NCI-H1048 (cell line): ENCODE measurements at places on chromosomes 11 and 22.
A peak's percentile ranks its signal among the peaks of the same experiment; 100 is the strongest.

- no peak for DNase-seq
Observed at GRCh38 chr11:118933486-118933885, 7.8 kb upstream of the BCL9L start.

- peak; percentile 9 for DNase-seq
Observed at GRCh38 chr11:75388386-75389275, 10.7 kb upstream of the RPS3 start.

- no peak for DNase-seq
Observed at GRCh38 chr11:98195300-98195699, 825.4 kb upstream of the CNTN5 start.

DNA sequence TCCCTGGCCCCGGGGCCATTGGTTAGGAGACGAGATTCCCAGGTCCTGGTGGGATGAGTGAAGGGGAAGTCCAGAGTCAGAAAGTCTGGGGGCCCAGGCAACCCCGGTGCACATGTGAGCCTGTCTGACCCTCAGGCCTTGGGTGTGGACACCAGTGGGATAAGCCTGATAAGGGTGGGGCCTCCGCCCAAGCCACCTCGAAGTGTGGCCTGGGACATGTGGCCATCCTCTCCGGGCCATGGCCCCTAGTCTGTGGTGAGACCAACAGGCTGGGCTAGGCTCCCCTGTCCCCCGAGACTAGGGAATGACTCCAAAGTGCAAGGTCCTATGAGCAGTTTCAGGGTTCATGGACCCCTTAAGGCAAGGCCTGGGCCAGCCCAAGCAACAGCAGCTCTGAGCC, 6.3 kb downstream of the CABP7 start:
- DNase-seq = no peak

GRCh38 chr11:11622772-11623171, 967 bp upstream of the GALNT18 start:
- no peak for DNase-seq

DNA sequence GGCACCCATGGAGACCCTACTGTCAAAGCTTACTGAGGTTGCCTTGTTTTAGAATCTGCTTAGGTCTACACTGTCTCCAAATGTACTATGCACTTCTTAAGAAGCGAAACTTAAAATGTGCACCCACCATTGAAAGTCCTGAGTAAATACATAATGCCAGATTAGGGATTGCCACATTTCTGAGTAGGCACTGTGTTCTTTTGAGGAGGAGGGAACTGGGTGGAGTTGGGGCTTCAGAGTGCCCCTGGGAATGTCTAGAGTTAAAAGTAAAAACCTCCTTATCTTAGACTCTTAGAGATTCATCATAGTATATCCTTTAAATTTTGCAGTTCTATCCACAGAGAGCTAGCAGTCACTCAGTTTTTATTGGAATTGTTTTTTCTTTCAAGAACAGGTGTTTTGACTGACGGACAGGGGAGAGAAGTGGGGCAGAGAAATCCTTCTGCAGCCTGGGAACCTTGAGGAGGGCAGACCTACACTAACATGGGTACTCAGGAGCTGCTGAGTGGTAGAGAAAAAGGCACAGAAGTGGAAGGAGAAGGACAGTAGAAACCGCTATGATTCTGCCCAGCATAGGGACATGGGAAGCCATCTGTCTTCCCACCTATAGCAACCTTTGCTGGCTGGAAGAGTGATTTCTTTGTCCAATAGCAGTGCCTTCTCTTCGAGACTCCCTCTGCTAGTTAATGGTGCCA, 33.4 kb upstream of the MICAL2 start:
- no peak for DNase-seq

GRCh38 chr11:31096191-31096805, 273.2 kb downstream of the DCDC1 start:
- DNase-seq = no peak

DNA sequence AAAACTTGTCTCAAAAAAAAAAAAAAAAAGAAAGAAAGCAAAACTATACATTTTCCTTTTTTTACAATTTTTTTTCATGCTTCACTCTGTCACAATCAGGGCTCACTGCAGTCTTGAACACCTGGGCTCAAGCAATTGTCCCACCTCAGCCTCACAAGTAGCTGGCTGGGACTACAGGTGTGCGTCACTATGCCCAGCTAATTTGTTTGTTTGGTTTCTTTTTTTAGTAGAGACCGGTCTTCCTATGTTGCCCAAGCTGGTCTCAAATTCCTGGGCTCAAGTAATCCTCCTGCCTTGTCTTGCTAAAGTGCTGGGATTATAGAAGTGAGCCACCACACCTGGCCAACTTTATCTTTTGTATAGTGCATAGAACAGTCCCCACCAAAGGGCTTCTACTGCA, 15.0 kb upstream of the CXCR5 start:
- no peak for DNase-seq
